ENCODE measurements at places on chromosomes 6 and 20.

DNA sequence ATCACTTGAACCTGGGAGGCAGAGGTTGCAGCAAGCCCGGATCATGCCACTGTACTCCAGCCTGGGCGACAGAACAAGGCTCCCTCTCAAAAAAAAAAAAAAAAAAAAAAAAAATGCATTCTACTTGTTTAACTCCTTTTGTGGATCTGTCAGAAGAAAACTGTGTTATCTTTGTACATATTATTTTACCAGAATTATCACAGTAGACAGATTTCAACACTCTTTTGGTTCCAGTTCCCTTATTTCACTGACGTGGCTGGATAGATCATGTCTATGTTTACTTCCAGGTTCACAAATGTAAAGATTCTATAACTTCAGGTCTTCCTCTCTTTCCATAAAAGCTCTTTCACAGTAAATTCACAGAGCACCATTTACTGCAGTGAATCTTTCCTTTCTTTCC lies 18.4 kb downstream of the NUDT3 start:
- no peaks in the 10 kb centered on the region for H3K36me3 ChIP-seq
- H3K4me3 ChIP-seq: no peak overlapping the region
- H3K27ac ChIP-seq: no peak overlapping the region
- no peak for DNase-seq
- no peaks in the 10 kb centered on the region for H3K27me3 ChIP-seq

DNA sequence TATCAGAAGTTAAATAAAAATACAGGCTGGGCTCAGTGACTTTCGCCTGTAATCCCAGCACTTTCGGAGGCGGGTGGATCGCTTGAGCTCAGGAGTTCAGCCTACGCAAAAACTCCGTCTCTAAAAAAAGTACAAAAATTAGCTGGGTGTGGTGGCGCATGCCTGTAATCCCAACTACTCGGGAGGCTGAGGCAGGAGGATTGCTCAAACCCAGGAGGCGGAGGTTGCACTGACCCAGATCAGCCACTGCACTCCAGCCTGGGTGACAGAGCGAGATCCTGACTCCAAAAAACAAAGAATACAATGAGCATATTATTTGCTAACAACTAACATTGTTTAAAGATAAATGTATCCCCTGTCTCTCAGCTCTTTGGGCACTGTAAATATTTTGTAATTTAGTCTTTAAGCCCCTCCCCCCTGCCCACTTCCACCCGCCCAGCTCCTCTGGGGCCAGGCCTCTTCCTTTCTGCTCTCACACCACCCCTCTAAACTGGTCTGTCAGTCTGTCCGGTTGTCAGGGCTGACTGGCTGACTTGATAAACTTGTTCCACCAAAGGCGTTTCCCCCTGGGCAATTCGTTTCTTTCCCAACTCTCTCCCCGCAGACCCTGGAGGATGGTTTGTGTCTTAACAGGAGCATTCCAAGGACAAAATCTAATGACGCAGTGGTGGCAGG lies 62.4 kb upstream of the QKI start:
- H3K27me3 ChIP-seq: no peaks in the 10 kb centered on the region
- no peak for DNase-seq
- H3K4me1 ChIP-seq: no peaks in the 10 kb centered on the region
- no peaks in the 10 kb centered on the region for H3K36me3 ChIP-seq

DNA sequence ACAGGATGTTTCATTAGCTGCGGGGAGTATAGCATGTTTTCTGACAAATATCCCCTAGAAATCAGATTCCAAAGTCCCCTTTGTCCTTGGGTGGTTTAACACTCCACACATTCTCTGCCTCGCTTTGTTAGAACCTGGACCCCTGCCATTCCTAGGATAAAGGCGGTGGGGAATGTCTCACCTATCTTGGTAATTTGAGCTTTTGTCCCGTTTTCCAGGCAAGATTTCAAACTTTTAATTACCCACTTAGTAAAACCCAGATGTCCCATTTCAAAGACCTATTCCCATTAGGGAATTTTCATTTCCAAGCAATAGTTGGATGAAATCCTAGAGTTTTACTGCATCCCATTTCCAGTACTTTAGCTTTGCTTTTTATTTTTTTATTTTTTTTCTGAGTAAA lies 501.0 kb upstream of the MAP3K7 start:
- H3K27ac ChIP-seq: no peak overlapping the region
- no peak overlapping the region for H3K4me3 ChIP-seq
- DNase-seq: no peak
- H3K27me3 ChIP-seq: no peaks in the 10 kb centered on the region
- H3K36me3 ChIP-seq: no peaks in the 10 kb centered on the region

DNA sequence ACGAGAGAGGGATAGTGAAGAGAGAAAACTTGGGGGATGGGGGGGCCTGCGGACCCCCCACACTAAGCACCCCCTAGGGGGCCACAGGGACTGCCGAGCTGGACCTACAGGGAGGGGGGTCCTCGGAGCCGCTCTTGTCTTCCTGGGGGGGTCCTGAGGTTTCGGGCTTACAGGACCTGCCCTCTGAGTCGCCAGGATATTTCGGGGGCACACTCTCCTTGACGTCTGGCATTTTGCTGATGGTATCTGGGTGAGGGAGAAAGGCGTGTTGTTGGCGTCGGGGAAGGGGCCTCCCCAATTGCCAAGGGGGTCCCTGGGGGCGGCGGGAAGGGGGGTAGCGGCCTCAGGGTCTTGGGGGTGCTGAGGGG lies 516 bp downstream of the TCP11 start:
- H3K36me3 ChIP-seq: no peaks in the 10 kb centered on the region
- peaks cover 8% of the 10 kb centered on the region for H3K4me1 ChIP-seq
- H3K27ac ChIP-seq: no peak overlapping the region
- peaks cover 7% of the 10 kb centered on the region for H3K27me3 ChIP-seq
- H3K4me3 ChIP-seq: no peak overlapping the region

DNA sequence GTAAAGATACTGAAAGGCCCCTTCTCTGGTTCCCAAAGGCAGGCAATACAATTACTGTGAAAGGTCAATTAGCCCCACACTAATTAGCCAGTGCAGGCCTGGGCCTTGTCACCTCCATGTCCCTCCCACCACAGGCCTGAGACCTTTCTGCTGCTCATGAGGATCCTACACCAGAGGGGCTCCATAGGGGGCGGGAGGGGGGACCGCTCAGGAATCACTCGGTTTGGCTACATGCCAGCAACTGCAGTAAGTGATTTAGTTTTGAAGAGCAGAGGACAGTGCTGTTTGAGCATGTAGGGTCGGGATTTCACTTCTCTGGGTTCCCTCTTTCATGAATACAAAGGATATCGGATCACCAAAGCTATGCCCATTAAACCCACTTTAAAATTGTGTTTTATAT lies 455.6 kb downstream of the PRKN start:
- no peak overlapping the region for H3K27ac ChIP-seq
- no peaks in the 10 kb centered on the region for H3K4me1 ChIP-seq
- H3K27me3 ChIP-seq: no peaks in the 10 kb centered on the region
- no peak overlapping the region for H3K4me3 ChIP-seq
- DNase-seq: no peak

DNA sequence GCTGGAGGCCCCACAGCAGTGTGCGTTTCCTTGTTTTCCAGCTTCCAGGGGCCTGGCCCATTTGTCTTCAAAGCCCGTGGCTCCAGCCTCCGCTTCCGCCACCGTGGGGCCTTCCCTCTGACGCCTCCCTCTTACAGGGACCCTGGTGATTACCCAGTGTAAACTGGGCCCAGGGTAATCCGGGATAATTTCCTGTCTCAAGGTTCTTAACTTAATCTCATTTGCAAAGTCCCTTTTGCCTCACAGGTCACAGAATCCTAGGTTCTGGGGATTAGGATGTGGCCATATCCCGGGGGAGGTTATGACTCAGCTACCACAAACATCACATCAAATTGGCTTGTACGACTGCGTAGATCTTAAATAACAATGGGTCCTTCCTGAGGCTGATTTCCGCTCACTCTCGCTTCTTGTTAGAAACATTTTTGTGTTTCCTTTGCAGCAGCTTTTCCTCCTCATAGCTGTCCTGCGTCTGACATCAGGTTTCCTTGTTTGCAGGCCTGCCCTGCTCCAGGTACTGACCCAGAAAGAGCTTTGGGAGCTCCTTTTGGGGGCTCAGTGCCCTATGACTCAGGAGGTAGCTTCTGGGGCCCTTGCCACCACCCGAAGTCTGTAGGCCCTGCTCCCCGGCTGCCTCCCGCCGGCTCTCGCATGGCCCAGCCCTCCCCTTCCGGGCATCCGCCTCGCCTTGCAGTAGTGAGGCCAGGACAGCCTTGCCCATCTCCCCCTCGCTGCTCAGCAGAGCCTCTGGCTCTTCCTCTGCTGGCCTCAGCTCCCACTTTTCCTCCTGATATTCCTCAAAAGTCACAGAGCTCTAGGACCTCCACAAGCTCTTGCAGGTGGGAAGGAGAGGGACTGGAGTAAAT lies 100.5 kb downstream of the ERMARD start:
- no peaks in the 10 kb centered on the region for H3K4me1 ChIP-seq
- no peak for DNase-seq
- no peak overlapping the region for H3K4me3 ChIP-seq
- H3K36me3 ChIP-seq: no peaks in the 10 kb centered on the region

GRCh38 chr6:3946778-3947177 lies 97.6 kb downstream of the FAM50B start:
- H3K36me3 ChIP-seq: no peaks in the 10 kb centered on the region
- no peak for DNase-seq
- H3K4me3 ChIP-seq: no peak overlapping the region

GRCh38 chr20:20184149-20184548 lies 131.8 kb downstream of the CFAP61 start:
- no peaks in the 10 kb centered on the region for H3K36me3 ChIP-seq
- no peaks in the 10 kb centered on the region for H3K27me3 ChIP-seq
- no peak for DNase-seq
- no peak overlapping the region for H3K27ac ChIP-seq

DNA sequence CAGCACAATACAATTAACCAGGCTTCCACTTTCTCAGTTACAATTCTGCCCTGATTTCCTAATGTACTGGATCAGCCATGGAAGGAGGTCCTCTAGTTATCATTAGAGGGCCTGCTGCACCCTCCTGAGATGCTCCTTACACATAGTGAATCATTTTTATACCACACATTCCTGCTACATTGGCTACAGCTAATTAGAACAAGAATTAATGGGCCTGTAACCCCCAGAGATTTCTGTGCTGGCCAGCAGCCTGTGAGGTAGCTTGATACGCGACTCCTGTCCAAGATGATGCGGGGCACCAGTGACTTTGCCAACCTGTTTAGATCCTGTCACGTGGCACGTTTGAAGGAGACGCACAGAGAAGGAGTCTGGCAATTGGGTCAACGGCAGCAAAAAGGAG lies 422.8 kb downstream of the EPM2A start:
- H3K27me3 ChIP-seq: no peaks in the 10 kb centered on the region
- no peak overlapping the region for H3K4me3 ChIP-seq
- no peaks in the 10 kb centered on the region for H3K4me1 ChIP-seq
- H3K36me3 ChIP-seq: no peaks in the 10 kb centered on the region
- DNase-seq: no peak
